Colonic mucosa (tissue), 4 donors: ENCODE measurements at places on chromosomes 16 and 17.

- DNase-seq: peak; percentile 91
Observed at GRCh38 chr17:81734405-81735263, 22.6 kb downstream of the SLC25A10 start.

GRCh38 chr17:65799454-65799853 lies 238.0 kb upstream of the AXIN2 start:
- DNase-seq: no peak

- DNase-seq: no peak
Observed at GRCh38 chr16:4700380-4700996, 7.1 kb downstream of the NUDT16L1 start.

- peak; percentile 70 for DNase-seq
Observed at GRCh38 chr17:68089881-68090280, 54.3 kb downstream of the KPNA2 start.

GRCh38 chr16:11319529-11320146 lies 25.6 kb upstream of the RMI2 start:
- DNase-seq: no peak

GRCh38 chr17:19278729-19279128 lies 41.6 kb downstream of the EPN2 start:
- DNase-seq: no peak

DNA sequence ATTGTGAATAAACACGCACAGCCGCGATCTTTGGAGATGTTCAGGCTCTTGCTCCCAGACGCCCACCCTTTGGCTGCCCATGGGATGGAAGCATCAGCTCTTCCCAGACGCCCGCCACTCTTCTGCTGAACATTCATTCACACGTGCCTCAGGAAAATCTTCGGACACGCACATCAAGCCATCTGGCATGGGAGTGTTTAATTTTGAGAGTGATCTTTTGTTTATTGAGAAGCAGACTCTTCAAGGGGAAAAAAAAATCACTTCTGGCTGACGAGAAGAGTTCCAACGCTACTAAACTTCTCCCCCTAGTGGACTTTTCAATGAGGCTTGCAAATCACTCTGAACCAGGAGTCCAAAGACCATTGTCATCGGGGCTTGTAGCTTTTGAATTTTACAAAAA lies 62.0 kb upstream of the NUDT7 start:
- DNase-seq: no peak

DNA sequence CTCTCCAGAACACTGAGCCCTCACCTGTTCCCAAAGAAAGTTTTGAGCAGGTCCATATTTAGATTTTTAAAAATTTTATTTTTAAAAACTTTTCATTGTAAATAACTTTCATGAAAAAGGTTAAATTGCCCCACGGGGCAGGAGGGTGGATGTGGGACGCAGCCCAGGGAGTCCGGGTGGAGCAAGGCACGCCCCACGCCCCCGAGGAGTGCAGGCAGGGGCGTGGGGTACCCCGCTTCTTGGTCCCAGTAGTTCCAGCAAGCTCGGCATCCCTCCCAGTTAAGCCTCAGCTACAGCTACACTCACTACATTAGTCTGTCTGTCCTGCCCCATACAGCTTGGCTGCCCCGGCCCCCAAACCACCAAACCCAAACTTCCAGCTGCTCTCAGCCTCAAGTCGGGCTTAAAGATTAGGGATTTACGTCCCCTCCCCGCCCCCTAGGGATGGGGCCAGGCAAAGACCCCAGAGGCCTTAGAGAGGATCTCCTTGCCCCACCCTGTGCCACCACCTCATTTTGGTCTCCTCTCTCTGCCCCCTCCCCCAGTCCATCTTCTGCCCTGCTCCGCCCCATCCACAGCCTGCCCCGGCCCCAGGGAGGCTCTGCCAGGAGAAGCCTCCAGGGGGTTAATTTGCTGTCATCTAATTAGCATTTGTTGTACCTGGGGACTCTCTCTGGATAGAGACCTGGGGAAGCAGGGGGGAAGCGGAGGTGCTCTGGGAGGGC lies 4.6 kb downstream of the FOXJ1 start:
- no peak for DNase-seq

- DNase-seq: no peak
Observed at GRCh38 chr17:44604768-44605485, 47.6 kb downstream of the FZD2 start.
